ENCODE measurements at places on chromosomes 6 and 20. TPM values are rescaled to one million over a fixed set of nuclear protein-coding genes. Genes with fewer than 3 reads are reported as not detected.

DNA sequence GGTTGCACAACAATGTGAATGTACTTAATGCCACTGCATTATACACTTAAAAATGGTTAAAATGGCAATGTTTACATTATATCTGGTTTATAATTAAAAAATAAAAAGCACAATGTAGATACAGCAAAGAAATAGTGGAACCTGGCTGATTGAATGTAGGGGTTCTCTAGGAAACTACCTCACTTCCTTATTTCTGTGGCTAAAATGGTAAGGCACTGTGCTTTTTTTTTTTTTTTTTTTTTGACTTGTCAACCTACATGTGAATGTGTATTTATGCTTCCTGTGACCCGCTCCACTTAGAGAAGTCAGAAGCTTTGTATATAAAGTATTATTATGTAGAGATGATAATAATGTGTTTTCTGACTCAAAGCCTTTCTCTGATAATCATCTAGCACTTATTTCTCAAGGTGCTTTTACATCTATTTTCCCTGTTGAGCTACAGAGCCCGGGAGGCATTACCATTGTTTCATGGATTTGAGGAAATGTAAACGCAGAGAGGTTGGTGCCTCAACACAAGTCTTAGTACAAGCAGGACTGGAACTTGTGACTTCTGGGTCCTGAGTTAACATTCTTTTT, 55.0 kb downstream of the SOX4 start:
- H3K27ac ChIP-seq: no peak overlapping the region
- no peaks in the 10 kb centered on the region for H3K4me1 ChIP-seq
- H3K4me3 ChIP-seq: no peak overlapping the region
- no peaks in the 10 kb centered on the region for H3K36me3 ChIP-seq
- peaks cover 10% of the 10 kb centered on the region for H3K27me3 ChIP-seq

- no peaks in the 10 kb centered on the region for H3K36me3 ChIP-seq
- no peak overlapping the region for H3K4me3 ChIP-seq
- H3K27me3 ChIP-seq: no peaks in the 10 kb centered on the region
- H3K27ac ChIP-seq: no peak overlapping the region
Observed at GRCh38 chr6:123587838-123588545, 48.8 kb downstream of the TRDN start.

GRCh38 chr6:131992557-131992956, 41.4 kb upstream of the CCN2 start:
- no peak for DNase-seq
- no peak overlapping the region for H3K27ac ChIP-seq
- no peaks in the 10 kb centered on the region for H3K36me3 ChIP-seq
- H3K4me1 ChIP-seq: no peaks in the 10 kb centered on the region
- no peak overlapping the region for H3K4me3 ChIP-seq
- peaks cover 4% of the 10 kb centered on the region for H3K27me3 ChIP-seq

TSPO2 gene
- total RNA-seq: not detected

ANGPT4 gene
- not detected for total RNA-seq

DNA sequence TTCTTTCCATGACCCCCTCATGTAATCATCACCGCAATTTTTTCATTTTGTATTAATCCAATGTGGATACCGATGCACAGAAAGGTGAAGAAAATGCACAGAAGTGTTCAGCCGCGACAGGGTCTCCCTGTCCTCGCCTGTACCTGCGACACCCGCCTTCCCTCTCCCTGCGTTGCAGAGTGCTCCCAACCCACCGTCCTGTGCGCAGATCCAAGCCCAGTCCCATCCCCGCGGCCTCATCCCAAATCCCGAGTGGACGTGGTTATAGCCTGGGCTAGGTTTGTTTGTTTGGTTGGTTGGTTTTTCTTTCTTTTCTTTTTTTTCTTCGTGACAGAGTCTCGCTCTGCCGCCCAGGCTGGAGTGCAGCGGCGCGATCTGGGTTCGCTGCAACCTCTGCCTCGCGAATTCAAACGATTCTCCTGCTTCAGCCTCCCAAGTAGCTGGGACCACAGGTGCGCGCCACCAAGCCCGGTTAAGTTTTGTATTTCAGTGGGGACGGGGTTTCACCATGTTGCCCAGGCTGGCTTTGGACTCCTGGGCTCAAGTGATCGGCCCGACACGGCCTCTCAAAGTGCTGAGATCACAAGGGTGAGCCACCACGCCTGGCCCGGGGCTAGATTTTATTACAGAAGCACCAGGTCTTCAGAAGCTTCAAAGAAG, 536 bp upstream of the RAET1G start:
- no peak overlapping the region for H3K27ac ChIP-seq
- H3K4me3 ChIP-seq: peak overlapping the region; percentile 66
- H3K36me3 ChIP-seq: no peaks in the 10 kb centered on the region
- no peak for DNase-seq

- H3K36me3 ChIP-seq: no peaks in the 10 kb centered on the region
- no peak overlapping the region for H3K4me3 ChIP-seq
- no peak for DNase-seq
Observed at GRCh38 chr6:36246506-36247268, 23.2 kb upstream of the PNPLA1 start.

GRCh38 chr20:31717478-31718201, 5.0 kb downstream of the BCL2L1 start:
- H3K27ac ChIP-seq: peak overlapping the region; percentile 97
- H3K4me1 ChIP-seq: peaks cover 53% of the 10 kb centered on the region
- H3K36me3 ChIP-seq: peaks cover 95% of the 10 kb centered on the region
- peak; percentile 37 for DNase-seq

KIFC1 gene
- total RNA-seq: 76.9 TPM

DNA sequence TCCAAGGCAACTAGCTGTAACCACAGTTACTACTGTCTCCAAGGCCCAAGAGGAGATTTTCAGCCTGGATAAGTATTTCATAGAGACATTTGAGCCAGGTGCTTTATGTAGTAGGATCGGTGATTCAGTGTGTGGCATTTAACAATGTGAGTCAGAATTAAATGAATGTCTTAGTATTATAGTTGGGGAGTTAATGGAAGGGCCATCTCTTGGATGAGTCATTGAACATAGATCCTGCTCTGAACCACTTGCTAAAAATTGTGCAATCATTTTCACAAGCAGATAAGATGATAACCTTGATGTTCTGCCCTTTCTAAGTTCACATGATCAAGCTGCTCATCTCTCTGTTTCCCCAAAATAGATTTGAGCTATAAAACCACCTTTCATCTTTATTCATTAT, 668.9 kb upstream of the CITED2 start:
- H3K4me1 ChIP-seq: peaks cover 2% of the 10 kb centered on the region
- H3K27me3 ChIP-seq: peaks cover 4% of the 10 kb centered on the region
- DNase-seq: no peak
- H3K36me3 ChIP-seq: no peaks in the 10 kb centered on the region
- H3K4me3 ChIP-seq: no peak overlapping the region

DNA sequence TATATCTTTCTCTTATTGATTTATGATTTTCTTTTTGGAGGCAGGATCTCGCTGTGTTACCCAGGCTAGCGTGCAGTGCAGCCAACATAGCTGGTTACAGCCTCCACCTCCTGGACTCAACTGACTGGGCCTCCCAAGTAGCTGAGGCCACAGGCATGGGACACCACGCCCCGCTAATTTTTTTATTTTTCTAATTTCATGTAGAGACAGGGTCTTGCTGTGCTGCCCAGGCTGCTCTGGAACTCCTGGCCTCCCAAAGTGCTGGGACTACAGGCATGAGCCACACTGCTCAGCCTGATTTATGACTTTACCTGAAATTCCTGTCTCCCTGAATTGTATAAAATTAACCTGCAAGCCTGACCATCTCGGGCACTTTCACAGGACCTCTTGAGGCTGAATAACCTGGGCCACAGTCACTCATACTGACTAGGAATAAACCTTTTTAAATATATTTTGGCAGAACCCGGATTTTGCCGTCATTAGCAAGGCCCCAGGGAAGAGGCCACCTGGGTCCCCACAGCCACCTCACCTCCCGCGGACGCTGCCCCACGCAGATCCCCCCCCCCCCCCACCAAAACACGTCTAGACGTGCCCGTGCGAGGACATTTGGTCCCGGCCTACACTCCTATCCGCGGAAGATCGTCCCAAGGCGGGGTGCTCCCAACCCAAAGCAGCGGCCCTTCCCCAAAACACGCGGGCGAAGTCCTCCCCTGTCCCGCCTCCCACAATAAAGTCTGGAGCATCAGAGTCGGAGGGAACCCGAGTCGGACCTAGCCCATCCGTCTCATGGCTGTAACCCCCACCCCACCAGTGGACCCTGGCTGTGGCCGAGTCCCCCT, 902 bp downstream of the ZNF337 start:
- peak overlapping the region; percentile 88 for H3K4me3 ChIP-seq
- peaks cover 39% of the 10 kb centered on the region for H3K4me1 ChIP-seq
- H3K27ac ChIP-seq: peak overlapping the region; percentile 90
- H3K27me3 ChIP-seq: no peaks in the 10 kb centered on the region
- H3K36me3 ChIP-seq: peaks cover 45% of the 10 kb centered on the region
- DNase-seq: peak; percentile 15

HMGCLL1 gene
- not detected for total RNA-seq

TINAG gene
- not detected for total RNA-seq

GRCh38 chr6:110041830-110042229, 63.7 kb downstream of the GPR6 start:
- peaks cover 18% of the 10 kb centered on the region for H3K4me1 ChIP-seq
- no peak overlapping the region for H3K4me3 ChIP-seq
- H3K27me3 ChIP-seq: no peaks in the 10 kb centered on the region
- no peaks in the 10 kb centered on the region for H3K36me3 ChIP-seq
- H3K27ac ChIP-seq: no peak overlapping the region

DNA sequence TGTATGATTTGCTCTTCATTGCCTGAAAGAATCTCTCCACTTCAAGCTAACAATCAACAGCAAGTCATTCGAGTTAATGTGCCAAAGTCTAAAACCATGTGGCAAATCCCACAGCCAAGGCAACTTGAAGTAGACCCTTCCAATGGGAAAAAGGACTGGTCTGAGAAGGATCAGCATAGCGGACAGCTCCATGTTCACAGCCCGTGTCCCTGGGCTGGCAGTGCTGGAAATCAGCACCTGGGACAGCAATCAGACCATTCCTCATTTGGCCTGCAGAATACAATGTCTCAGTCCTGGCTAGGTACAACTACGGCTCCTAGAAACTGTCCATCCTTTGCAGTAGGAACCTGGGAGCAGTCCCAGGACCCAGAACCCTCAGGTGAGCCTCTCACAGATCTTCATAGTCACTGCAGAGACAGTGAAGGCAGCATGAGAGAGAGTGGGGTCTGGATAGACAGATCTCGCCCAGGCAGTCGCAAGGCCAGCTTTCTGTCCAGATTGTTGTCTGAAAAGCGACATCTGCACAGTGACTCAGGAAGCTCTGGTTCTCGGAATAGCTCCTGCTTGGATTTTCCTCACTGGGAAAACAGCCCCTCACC, 1.1 kb downstream of the GJA10 start:
- no peak overlapping the region for H3K27ac ChIP-seq
- H3K27me3 ChIP-seq: peaks cover 57% of the 10 kb centered on the region
- peaks cover 6% of the 10 kb centered on the region for H3K4me1 ChIP-seq
- no peak for DNase-seq

DNA sequence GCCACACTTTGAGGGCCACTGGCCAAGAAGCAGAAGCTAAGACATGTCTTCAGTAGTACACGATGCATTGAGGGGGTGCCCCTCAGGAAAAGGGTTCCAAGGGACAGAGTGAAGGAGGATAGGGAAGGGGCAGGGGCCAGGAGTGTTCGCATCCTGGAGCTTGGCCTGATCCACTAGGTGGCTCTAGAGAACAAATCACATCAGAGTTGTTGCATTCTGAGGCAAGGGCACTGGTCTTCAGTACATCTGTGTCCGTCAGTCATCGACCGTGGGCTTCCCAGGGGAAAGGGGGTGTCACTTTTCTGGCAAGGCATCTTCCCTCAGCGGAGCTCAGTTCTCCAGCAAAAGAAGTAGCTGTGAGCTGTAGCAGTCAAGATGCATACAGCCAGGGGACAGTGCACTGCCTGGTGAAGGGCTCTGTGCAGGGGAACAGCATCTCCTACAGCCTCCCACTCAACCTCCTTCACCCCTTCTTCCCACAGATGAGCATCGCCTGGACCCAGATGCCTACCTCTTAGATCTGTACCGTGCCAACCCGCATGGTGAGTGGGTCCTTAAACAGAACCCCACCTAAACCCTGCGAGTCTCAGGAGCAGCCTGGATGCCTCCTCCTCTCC, 47.8 kb downstream of the ARHGAP40 start:
- H3K4me3 ChIP-seq: no peak overlapping the region
- H3K27me3 ChIP-seq: peaks cover 36% of the 10 kb centered on the region
- peaks cover 7% of the 10 kb centered on the region for H3K4me1 ChIP-seq
- H3K27ac ChIP-seq: no peak overlapping the region
- H3K36me3 ChIP-seq: no peaks in the 10 kb centered on the region

DNA sequence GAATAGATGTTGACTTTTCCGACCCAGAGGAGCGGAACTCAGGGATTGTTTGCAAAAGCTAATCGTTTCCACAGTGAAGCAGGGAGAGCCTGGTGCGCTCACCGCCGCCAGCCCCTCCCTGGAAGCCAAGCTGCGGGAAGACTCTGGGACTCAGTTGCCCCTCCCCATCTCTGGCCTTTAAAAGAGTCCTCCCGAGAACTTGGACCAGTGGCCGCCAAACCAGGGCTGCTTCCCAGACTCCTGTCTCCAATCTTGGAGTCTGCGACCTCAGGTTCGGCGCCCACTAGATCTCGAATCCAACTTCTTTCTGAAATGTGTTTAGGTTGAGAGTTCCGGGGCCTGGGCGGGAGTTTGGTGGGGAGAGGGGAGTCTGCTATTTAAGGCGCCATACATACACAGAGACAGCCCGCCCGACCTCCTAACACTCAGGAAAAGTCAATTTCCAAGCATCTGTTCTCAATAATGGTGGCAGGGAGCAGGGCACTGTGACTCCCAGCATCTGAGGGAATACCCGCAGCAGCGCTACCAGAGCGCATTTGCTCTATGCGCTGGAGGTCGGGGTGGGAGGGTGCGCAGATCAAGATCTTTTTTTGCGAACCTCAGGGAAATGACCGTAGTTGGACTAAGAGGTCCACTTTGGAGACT, 800 bp upstream of the GRIK2 start:
- H3K4me3 ChIP-seq: no peak overlapping the region
- H3K27ac ChIP-seq: no peak overlapping the region
- H3K4me1 ChIP-seq: no peaks in the 10 kb centered on the region

DNA sequence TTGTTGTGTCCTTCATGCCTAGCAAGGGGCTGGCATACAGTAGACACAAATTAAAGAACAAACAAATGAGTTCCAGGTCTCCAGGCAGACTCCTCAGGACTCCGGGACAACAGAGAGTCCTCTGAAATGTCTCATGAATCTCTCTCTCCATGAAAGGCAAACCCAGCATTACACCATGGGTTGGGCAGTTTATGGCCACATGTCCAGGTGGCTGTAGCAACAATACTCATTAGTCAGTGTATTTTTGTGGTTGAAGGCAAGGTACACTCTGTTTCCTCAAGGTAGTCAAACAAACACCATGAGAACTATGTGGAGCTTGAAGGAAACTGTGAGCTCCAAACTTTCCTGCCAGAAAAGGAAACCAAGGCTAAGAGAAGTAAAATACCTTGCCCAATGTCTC, 62.2 kb downstream of the KCNB1 start:
- H3K36me3 ChIP-seq: no peaks in the 10 kb centered on the region
- H3K27me3 ChIP-seq: peaks cover 5% of the 10 kb centered on the region

Data from activated naive CD8-positive, alpha-beta T cell treated with anti-CD3 and anti-CD28 coated beads for 36 hours (primary cell).